A549 treated with GW870086 at 1 μM for 4 hours (cell line): ENCODE measurements at places on chromosomes 5 and 9. TPM values are rescaled to one million over a fixed set of nuclear protein-coding genes. Genes with fewer than 3 reads are reported as not detected.

AHRR gene
- 4.1 to 4.7 TPM (median 4.3 TPM) in 5 replicates for total RNA-seq

LRRTM2 gene
- not detected in 5 replicates for total RNA-seq

C1QTNF2 gene
- 0.05 to 0.16 TPM (median 0.11 TPM) in 5 replicates for total RNA-seq

ENTPD2 gene
- total RNA-seq: 1.1 to 2.3 TPM (median 1.7 TPM) in 5 replicates

DRD1 gene
- total RNA-seq: 0.13 to 0.23 TPM (median 0.17 TPM) in 5 replicates

ARID3C gene
- 0.15 to 0.41 TPM (median 0.21 TPM) in 4 of 5 replicates, not detected in the other for total RNA-seq
